NCI-H1092 (cell line): ENCODE measurements at places on chromosomes 11 and 22.

DNA sequence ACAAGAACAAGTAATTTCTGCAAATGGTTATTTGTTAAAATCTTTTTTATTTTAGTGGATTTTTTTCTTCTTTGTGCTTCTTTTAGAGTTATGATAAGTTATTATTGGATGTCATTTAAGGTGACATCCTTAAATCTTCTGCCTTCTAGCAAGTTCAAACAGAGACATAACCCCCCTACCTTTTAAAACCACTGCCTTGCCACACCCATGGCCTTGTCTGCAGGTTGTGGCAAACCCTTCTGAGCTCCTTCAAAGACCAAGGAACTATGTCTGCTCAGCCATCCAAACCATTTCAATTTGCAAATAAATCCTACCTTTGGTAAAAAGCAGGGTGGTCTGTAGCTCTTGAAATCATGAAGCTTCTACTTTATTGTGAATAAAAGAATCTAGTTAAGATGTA is 241.6 kb downstream of the FAM76B start:
- DNase-seq, result no peak

DNA sequence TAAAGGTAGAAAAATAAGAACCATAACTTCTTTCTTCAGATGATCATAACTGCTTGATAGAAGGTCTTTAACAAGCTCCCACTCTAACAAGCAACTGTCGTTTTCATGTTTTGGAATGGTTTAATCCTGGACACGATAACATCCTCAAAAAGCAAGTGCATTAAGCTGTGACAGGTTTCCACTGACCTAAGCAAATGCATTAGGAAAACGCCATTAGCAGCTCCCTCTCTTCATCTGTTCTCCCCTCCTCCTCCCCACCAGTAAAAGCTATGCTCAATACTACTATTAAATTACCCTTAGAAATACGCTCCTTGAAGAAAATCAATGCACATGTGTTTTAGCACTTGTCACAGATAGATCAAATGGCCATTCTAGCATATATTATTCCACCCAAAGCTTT is 729.4 kb downstream of the OPCML start:
- DNase-seq, result no peak

- peak; percentile 79 for DNase-seq
Observed at GRCh38 chr22:35172442-35172841, 84.9 kb upstream of the HMGXB4 start.

- no peak for DNase-seq
Observed at GRCh38 chr11:83855237-83855636, 569.1 kb upstream of the CCDC90B start.

GRCh38 chr11:3977078-3977477 is 117.5 kb upstream of the RRM1 start:
- no peak for DNase-seq

- no peak for DNase-seq
Observed at GRCh38 chr22:18032455-18033101, 8.2 kb upstream of the MICAL3 start.

GRCh38 chr22:41690476-41690875 is 1.8 kb upstream of the SNU13 start:
- no peak for DNase-seq

- no peak for DNase-seq
Observed at GRCh38 chr11:18265949-18266348, at the start of gene SAA1. TSS of gene SAA1 (plus strand) at chr11:18266264. CDS start at chr11:18266888, 624 bp downstream.

- DNase-seq, result no peak
Observed at GRCh38 chr11:20027556-20028013, 132.7 kb downstream of the DBX1 start.

DNA sequence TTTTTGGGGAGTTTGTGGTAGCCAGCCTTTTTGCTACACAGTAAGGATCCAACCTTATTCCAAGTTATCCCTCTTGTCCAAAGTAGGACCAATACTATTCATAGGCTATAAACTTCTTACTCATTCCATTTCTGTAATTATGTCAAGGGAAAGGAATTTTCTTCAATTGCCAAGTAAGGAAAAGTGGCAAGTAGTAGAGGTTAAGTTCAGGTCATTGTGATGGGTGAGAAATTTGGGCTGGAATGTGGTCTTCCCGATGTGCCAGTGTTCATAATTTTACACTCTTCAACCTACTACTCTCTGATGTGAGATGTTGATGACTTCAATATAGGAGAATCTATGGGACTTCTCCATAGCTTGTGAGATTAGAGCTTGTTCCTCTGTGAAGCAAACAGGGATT is 648.8 kb downstream of the METTL15 start:
- no peak for DNase-seq

DNA sequence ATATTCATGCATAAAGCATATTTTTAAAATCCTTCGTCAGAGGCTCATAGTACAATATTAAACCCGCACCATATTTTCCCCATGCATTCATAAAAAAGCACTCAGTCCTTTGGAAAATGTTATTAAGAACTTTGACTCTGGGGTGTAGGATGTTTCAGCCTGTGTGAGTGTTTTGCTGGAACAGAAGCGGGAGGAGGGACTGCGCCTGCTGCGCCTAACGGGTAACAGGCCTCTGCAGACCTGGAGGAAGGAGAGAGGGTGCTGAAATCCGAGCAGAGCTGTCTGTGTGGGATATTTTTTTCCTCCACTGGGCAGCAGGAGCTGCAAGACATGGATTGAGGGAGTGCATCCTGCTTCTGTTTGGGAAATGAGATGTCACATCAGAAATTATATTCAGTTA is 483.0 kb downstream of the BRD1 start:
- DNase-seq, result no peak

DNA sequence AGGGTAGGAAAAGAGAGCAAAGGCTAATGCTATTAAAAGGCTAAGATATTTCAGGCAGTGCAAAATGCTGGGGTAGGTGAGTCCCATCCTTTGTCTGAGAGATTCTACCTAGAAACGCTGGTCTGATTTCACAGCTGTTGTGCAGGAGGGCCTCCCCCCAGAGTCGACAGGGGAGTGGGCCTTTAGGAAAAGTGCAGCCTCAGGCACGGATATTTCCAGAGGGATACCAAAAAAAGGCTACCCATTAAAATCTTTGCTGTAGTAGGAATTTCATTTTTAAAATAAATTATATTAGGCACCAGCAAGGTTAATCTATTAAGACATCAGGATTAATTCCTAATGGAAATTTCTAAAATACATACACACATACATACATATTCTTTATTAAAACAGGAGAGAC is 280.5 kb downstream of the OPCML start:
- no peak for DNase-seq

GRCh38 chr11:120271672-120272071 is 31.7 kb downstream of the POU2F3 start:
- no peak for DNase-seq
